ENCODE measurements at places on chromosomes 12 and 14.

DNA sequence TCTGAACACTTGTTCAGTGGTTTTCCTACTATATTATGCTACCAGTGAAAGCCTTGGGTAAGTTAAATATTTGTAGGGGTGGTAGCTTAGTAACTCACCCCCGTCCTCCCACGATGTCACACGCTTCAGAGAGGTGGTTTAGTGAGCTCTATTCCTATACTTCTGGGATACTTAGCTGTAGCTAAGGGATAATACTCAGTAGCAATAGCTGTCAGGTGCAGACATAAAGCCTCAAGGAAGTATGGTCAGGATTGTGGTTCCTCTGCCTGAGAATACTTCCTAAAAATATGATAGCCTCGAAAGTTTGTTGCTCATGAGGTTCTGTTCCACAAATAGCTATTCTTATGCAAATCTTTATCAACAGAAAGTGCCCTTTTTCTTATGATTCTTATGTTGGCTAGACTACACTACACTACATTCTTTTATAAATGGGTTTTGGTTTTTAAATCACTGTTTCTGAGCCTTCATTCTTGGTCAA lies 11.9 kb downstream of the DLST start:
- no peak for DNase-seq

DNA sequence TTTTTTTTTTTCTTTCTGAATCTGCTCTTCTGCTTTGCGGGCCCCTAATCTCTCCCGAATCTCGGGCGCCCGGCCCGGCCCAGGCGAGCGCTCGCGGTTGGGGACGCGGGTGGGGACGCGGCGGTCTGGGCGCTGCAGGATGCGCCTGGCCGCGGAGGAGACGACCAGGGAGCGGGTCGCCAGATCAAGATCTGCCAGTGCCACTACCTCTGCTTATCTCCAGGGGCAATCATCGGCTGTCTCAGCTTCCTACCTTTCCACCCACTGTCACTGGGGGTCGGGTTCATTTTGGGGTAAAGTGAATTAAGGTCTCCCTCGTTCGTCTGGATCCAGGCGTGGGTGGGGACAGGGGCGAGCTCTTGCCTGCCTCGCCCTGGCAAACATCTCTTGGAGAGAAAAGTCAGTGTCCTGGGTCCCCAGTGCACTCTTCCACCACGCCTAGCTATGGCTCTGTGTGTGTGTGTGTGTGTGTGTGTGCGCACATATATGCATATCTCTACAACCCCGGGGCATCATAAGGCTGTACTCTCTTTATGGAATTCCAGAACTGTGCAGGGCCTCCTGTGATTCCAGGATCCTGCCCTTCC lies 422.3 kb downstream of the VRK1 start:
- no peak for DNase-seq

- DNase-seq: no peak
These were observed 119.3 kb downstream of the SOX5 start for GRCh38 chr12:23830210-23830609.

- DNase-seq: no peak
These were observed 11.1 kb upstream of the EPS8 start for GRCh38 chr12:15800278-15800677.

DNA sequence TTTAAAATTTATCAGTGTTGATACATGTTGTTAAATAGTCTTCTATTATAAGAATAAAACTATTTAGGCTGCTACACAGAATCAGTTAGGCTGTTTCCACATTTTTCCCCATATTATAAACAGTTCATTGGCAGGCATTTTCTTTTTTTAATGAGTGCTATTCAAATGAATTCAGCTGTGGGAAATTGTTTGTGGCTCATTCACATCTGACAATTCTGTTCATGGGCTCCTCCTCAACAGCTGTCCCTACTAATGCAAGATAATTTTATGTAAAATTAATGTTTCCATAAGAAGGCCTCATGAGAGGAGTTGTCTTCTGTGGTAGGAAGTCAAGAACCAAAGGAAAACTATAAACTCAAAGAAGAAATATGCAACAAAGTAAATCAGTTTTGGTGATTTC lies 218.0 kb downstream of the PPFIA2 start:
- no peak for DNase-seq

GRCh38 chr14:20652996-20653975 lies 11.8 kb upstream of the OR6S1 start:
- DNase-seq: peak; percentile 36

- no peak for DNase-seq
These were observed 710 bp upstream of the FOS start for GRCh38 chr14:75277815-75278421.

DNA sequence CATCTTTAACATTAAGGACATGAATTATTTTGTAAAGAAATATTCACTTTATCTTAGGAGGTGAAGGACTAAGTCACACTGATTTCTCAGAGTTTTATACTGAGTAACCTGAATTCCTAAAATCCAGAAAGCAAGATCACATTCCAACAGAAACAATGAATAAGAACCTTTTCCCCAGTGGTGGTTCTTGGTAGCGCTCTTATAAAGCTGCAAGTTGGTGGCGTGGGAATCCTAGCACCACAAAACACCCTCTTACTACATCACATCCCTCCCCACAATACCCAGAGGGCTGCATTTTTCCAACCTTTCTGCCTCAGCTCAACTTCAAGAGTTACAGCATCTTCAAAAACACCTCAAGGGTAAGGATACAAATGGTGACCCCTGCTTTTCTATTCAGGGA lies 44.0 kb upstream of the SMUG1 start:
- DNase-seq: no peak

- DNase-seq: no peak
These were observed 13.2 kb downstream of the GNS start for GRCh38 chr12:64745980-64746379.

DNA sequence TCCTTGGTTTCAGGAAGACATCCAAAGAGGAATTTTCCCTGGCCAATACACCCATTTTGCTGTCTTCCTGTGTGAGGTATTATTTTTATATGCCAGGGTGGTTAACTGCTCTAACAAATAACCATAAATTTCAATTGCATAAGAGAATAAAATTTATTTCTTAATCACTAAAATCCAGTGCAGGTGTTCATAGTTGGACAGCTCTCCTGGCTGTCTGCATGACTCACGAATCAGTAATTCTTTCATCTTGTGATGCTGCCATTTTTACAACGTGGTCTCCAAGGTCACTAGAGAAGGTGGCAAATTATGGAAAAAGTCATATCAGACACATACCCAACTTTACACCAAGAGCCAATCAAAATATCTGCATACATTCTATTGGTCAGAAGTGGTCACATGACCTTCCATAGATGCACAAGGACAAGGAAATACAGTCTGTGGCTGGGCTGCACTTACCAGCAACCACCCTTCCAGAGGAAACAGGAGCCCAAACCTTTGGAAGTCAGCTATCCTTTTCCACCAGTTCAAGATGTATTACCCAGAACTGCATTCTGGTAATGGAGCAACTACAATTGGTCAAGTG lies 193.5 kb upstream of the PLEKHG7 start:
- no peak for DNase-seq

DNA sequence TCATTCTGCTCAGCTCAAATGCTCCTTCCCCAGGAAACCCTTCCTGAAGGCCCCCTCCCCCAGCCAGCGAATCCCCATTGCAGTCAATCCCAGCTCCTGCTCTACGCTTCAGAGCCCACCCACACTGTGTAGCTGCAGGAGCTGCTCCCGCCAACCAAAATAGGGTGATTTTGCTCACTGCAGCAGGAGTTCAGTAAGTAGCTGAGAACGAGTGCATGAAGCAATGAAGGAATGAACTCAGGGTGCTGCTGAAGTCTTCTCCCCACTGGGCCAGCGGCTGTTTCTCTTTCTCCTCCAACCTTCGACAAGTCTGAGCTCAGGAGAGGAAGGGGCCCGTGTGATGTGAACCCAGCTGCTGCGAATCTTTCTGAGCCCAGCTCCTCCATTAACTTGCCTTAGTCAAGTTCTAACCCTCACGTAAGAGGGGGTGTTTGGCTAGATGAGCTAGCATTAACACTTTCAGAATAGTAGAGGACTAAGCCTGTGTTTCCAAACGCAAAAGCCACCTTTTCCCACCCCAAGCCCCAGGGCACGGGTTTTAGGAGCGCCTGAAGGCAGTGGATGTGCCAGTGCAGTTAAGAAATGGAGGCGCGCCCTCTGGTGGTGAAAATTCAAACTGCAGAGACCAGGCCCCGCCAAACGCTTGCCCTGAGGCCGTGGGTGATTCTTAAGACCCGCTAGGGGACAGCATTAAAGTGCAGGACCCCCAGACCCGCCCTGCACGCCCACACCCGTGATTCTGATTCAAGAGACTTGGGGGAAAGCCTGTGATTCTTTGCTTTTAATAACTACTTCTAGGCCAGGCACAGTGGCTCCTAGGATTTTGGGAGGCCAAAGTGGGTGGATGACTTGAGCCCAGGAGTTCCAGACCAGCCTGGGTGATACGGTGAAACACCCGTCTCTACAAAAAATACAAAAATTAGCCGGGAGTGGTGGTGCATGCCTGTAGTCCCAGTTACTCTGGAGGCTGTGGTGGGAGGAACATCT lies 11.9 kb upstream of the SERPINA4 start:
- DNase-seq: no peak

DNA sequence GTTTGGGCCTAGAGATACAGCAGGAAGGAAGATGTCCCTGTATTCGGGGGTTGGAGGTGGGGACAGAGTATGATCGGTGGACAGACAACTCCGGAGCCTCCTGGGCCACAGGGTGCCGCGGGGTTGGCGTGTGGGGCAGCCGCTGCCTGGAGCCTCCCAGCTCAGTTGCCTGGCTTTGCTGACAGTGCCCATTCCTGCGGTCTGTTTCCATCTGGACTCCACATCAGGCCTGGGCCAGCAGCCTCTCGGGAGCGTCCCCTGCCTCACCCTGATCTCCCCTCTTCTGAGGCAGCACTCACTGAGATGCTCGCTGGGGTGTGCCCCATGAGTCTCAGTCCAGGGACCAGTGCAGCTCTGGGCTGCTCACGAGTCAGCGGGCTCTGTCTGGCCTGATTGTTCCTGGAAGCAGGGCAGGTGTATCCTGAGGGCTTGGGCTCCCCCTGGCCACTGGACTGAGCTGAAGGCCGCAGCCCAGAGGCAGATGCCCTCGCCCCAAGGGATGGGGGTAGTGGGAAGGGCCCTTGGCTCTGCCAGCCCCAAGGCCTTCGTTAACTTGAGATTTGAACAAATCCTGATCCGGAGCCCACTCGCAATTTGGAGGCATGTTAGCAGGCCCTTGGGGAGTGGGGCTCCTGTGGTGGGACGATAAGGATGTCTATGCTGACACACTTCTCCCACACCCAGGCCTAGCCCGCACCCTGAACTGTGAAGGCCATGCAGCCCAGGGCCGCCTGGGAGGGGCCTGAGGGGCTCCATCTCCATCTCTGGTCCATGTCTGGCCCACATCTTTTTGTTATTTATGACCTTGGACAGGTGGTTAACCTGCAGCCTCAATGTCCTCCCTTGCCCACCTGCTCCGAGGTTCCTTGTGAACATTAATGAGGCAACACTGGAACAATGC lies 7.5 kb downstream of the HIP1R start:
- peak; percentile 66 for DNase-seq

GRCh38 chr12:3550839-3551238 lies 59.8 kb downstream of the PRMT8 start:
- no peak for DNase-seq

- no peak for DNase-seq
These were observed 963.2 kb downstream of the DIO2 start for GRCh38 chr14:79248126-79248525.
